ENCODE measurements at places on chromosomes 13 and 19.

DNA sequence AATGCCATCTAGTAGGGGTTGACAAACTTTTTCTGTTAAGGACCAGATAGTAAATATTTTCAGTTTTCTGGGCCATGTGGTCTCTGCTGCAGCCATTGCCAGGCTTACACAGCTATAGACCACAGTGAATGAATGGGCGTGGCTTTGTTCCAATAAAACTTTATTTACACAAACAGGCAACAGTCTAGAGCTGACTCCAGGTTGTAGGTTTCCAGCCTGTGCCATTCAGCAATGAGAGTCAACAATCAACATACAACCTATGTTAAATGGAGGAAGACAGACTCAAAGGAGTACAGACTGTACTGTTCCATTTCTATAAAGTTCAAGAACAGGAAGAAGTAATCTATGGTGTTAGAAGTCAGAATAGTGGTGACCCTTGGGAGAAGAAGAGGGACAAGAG is 15.2 kb upstream of the IZUMO2 start:
- no peak for DNase-seq

DNA sequence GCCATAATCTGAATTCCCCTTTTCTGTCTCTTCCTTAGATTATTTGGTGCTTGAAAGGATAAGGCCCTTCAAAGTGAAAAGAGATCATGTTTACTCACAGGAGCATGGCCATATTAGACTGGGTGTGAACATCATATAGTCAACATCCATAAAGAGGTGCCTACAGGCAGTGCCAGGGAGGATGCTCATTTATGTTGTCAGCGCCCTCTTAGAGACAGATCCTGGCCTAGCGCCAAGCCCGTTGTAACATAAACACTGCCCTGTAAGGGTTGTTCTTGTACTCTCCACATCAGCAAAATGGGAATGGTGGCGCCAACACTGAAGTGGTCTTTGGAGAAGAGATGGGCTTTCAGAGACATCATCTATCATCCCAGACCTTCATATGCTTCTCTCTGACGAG is 16.1 kb downstream of the PCDH8 start:
- no peak for DNase-seq

DNA sequence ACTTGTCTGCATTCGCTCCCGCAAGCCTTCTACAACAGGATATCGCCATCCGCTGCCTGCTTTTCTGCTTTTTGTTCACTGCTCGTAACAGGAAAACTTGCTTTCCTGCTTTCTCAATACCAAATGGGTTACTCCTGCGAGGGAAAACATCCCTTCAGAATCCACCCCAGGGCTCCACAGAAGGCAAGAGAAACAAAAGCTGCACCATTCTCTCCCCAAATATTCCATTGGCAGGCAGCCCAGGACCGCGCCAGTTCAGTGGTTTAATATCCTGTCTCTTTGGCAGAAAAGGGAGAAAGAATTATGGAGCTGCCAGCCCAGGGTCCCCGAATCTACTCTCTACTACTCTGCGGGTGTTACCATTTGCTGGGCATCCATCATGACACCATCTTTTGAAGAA is 84.7 kb upstream of the DOCK9 start:
- DNase-seq, result no peak

DNA sequence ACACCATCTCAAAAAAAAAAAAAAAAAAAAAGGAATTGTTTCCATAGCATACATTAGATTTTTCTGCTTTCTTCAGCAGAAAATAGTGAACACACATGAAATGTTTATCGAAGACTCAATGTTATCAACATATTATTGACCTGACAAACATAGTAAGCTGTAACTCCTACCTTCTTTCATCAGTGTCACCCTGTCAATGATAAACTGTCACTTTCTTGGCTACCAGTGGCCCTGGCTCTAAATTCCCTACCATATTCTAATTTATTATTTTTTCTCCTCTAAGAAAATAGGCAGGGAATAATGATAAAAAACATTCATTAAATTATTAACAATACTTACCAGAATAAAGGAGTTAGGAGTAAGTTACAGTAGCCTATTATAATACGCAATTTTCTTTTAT is 127.3 kb upstream of the KLHL1 start:
- DNase-seq, result no peak

GRCh38 chr13:23292586-23292985 is 111.8 kb downstream of the SGCG start:
- no peak for DNase-seq

GRCh38 chr13:93771782-93772181 is 545.2 kb downstream of the GPC6 start:
- DNase-seq, result no peak

GRCh38 chr13:90918536-90918935 is 429.0 kb upstream of the MIR17HG start:
- no peak for DNase-seq

DNA sequence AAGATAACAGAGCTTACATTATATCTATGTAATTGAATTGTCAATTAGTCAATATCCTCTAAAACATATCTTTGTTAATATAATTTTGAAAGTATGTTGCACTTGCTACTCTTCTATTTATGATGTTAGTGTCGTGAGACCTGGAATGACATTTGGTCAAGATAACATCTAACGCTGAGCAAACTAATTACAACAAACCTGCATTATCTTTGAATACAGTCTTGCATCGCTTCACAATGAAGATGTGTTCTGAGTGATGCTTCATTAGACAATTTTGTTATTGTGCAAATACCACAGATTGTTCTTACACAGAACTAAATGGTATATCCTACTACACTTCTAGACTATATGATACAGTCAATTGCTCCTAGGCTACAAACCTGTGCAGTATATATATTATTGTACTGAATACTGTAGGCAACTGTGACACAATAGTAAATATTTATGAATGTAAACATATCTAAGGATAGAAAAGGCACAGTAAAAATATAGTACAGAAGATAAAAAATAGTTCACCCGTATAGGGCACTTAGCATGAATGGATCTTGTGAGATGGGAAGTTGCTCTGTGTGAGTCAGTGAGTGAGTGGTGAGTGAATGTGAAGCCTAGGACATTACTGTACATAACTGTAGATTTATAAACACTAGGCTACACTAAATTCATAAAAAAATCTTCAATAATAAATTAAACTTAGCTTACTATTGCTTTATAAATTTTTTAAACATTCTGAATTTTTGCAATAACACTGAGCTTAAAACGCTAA is 1773.8 kb downstream of the PCDH9 start:
- DNase-seq, result no peak

DNA sequence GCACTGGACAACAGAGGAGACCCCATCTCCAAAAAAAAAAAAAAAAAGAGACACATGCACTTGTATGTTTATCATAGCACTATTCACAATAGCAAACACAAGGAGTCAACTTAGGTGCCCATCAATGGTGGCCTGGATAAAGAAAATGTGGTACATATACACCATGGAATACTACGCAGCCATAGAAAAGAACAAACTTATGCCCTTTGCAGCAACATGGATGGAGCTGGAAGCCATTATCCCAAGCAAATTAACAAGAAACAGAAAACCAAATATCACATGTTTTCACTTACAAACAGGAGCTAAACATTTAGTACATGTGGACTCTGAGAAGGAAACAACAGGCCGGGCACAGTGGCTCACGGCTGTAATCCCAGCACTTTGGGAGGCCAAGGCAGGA is 155.7 kb downstream of the ABCC4 start:
- DNase-seq, result no peak

DNA sequence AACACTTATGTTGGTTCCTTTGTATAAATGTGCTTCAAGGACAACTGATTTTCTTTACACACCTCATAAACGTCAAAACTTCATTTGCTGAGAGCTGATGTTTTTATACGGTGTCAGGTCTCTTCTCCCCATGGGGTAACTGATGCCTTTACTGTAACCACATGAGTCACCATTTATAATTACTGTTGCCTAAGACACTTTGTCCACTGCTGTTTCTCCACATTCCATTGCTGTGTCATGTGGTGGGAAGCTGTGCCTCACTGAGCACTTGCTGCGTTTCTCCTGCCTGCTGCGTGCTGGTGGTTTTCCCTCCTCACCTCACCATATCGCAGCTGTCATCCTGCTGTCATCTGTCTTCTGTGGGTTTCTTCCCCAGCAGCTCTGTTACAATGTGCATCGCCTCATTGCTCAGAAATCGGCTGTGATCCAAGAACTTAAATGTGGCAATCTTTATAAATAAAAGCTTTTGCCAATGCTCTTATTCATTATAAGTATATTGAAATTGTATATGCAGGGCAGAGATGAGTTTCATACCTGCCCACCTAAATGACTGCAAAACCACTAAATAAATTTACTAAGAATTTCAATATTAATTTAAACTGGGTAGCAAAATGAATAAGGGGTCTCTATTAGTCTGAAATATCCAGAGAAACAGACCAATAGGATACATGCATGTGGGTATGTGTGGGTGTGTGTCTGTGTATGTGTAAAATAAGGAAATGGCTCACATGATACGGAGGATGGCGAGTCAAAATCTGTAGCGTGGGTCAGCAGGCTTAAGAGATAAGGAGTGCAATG is 547.0 kb upstream of the SLITRK5 start:
- no peak for DNase-seq

- DNase-seq, result no peak
Measured at GRCh38 chr13:27259831-27260230, 8.5 kb downstream of the RPL21 start.

DNA sequence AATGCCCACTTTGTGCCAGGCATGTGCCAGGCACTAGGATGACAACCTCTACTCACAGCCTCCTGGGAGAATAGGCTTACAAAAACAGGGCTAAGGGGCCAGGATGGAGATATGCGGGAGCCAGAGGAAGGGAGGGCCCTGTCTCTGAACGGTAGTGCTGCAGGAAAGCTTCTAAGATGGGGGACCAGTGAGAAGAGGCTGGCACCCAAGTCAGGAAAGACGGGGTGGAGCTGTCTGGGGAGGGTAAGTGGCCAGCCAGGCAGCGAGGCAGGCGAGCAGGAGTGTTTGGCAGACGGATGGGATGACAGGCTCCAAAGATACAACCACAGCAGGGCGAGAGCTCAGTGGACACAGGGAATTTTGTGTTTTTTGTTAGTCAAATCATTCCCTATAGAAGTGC is 44.7 kb upstream of the GPI start:
- no peak for DNase-seq

DNA sequence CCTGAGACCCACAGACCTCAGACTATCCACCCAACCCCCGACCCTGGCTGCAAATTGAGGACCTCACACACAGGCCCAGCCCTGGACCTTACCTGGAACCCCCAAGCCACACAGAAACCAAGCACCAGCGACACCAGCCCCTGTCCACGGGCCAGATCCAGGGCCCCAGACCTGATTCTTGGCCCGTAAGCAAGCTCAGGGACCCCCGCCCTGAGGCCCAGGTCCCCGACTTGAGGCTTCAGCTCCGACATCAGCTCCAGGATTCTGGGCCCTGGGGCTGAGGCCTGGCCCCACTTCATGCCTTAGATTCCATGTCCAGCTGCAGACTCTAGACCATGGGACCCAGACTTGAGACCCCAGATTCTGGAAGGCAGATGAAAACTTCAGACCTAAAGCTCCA is 6.3 kb downstream of the TTYH1 start:
- DNase-seq, result no peak

DNA sequence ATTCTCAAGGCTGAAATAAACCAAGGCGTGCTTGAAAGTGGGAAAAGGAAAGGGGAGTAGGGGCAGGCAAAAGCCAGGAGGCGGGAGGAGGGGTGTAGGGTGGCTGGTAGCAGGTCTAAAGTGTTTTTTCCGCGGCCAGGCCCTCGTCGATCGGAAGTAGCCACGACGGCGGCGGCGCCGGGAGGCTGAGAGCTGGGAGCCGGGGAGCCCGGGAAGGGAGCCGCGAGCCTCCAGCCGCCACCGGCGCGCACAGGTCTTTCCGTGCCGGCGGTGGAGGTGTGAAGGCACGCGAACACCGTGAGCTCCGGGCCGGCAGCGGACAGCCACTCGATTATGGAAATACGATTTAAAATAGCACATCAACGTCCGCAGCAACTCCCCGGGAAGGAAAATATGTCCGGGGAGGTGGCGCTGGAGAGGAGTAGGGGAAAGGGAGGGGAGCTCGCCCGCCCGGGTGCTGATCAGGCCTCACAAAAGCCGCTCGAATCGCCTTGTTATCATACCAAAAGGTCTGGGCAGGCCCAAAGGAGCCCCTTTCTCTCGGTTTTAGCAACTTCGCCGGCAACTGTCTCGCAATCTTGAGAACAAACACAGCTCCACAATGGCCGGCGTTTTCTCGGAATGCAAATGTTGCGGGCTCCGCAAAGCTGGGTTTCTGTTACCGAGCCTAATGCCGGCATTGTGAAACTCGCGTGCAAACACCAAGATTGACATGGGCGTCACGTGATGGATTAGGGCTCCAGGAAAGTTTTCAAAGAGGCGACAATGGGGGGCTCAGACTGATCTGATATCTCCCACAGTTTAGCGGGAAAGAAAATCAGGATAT is 2.9 kb upstream of the PCDH8 start:
- no peak for DNase-seq

GRCh38 chr13:105232006-105232405 is 1303.5 kb downstream of the EFNB2 start:
- DNase-seq, result no peak

- no peak for DNase-seq
Measured at GRCh38 chr13:94640721-94641120, 39.1 kb downstream of the GPR180 start.

DNA sequence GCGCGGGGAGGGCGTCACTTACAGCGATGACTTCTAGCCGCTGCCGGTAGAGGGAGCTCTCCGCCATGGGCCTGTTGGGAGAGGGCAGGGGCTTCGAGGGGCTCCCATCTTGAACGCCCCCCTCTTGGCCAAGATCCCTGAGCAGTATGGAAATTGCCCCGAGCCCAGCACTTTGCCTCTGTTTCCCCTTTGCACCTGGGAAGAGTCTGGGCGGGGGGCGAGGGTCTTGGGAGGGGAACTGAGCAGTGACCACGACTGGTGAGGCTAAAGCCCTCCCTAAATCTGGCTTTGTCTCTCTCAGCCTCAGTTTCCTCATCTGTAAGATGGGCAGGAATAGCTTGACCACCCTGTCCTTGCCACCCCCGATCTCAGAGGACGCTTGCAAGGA is 2.8 kb downstream of the PALM3 start:
- peak; percentile 51 for DNase-seq

DNA sequence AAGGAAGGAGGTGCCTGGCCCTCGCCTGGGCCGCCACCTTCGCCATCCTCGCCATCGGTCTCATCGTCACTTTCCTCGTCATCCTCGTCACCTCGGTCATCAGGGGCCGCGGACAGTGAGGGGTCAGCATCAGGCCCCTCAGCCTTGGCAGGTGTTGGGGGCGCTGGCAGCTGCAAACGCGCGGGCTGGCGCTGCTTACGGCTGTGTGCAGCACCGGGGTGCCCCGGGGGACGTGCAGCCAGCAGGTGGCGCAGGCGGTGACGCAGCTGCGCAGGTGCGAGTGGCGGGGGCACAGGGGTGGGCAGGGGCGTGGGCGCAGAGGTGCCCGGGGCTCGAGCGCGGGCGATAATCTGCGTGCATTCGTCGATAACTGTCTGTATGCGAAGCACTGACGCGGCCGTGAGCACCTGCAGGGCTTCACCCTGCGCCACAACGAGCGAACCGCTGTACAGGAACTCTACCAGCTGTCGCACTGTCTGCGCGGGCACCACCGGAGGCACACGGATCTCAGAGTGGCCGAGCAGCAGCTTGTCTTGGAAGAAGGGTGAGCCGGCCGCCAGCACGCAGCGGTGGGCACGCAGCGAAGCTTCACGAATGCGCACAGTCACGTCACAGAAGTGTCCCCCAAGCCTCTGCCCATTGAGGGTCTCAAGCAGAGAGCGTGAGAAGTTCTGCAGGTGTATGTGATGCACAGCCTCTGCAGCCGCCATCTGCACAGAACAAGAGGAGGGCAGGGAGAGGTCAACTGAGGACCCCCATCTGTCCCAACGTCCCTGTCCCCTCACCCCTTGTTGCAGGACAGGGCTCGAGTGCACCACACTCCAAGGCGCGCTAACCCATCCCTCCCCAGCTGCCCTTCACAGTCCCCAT is 2.4 kb downstream of the ZBTB45 start:
- DNase-seq, result no peak

GRCh38 chr19:47302249-47302648 is 7.4 kb upstream of the C5AR1 start:
- no peak for DNase-seq

Measured in stimulated activated CD4-positive, alpha-beta T cell treated with anti-CD3 and anti-CD28 coated beads, Interleukin-12 subunit alpha, Interleukin-12 subunit beta, amount 100 ng/mL, for 4 hours (primary cell).